ENCODE measurements at places on chromosomes 1 and 21.

GRCh38 chr1:22875841-22876240, 96.8 kb downstream of the LACTBL1 start:
- no peak for DNase-seq

DNA sequence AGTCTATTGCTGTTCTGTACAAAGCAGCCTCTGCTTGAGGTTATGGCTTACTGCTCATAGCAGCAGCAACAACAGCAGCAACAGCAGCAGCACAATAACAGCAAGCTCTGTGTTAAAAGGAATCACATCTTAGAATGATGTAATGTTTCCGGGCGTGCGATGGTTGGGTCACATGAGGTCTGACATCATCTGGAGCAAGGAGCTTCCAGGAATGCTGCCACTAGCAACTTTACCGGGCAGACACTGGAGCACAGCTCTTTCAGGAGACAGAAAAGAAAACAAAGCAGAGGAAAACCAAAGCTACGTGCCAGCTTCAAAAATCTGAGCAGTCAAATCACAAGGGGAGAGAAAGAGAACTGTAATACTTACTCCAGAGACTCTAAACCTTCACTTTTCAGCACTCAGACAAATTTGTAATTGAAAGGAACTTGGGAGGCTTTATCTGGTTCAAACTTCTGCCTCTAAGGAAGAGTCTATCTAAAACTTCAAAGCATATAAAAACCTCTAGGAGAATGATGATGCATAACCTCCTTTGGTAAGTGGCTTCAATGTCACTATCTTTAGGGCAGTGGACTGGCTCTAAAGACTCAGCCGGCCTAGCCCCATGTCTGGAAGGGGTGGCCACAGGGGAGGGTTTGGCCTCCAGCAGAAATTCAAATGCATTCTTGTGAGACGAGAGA, 28.3 kb upstream of the RAB3GAP2 start:
- DNase-seq = no peak

DNA sequence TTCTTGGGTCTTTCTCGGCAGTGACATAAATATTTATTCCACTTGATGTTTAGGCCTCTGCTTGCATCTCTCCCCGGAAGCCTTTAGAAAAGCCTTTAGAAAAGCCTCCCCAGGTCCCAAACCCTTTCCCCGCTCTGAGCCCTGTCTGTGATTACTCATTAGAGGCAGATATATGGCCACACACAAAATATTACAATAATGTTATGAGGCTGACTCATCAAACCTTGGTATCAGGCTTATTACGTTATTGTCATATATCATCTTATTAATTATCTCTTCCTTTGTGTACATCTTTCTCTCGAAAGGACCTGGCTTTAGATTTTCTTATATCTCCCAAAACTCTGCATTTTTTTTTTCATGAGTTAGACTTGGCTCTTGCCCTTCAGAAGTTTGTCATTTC, 69.5 kb downstream of the FGGY start:
- DNase-seq = no peak

DNA sequence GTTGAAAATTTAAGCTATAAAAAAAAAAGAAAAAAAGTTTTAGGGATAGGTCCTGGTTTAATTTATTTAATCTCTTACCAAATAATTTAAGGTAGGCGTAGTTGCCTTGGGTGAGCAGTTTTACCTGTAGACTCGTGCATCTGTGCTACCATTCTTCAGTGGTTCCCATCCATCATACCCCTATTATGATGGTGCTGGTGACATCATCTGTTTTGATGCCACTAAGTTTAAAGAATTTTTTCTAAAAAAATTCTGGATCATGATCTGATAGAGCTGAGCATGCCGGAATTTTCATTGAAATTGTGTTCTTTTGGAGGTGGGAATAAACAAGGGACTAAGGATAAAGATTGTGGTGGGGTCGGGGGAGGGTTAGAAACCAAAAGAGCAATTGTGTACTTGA, 15.7 kb downstream of the LAMC1 start:
- DNase-seq = no peak

- no peak for DNase-seq
Observed at GRCh38 chr1:107220036-107220435, 79.2 kb downstream of the NTNG1 start.

DNA sequence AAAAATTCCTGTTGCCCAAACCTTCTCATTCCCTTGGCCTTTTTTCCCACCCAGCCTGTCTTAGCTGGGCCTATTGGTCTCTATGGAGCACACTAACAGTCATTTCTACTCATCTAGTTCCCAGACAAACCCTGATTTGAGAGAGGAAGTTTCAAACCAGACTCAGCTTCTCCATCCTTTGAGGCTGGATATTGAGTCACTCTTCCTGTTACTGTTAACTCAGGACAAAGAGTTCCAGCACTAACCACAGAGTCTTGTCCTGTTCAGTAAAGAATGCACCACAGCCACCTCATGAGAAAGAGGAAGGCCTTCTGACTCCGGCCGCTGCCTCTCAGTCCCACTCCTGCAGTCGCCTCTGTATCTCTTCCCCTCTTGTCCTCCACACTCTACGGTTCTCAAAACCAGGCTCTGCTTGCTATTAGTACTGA, 137.8 kb downstream of the PTPRC start:
- DNase-seq = no peak

DNA sequence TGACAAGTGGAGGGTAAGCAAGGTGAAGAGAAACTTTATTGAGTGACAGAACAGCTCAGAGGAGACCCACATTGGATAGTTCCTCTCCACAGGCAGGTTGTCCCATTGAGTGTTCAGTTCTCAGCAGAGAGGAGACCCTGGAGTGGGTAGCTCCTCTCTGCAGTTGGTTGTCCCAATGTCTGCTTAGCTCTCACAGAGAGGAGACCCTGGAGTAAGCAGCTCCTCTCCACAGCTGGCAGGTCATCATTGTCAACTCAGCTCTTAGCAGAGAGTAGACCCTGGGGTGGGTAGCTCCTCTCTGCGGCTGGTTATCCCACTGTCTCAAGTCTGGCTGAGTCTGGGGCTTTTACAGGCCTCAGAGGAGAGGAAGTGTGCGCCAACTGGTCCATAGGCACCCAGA, 6.0 kb upstream of the CHD1L start:
- DNase-seq = no peak

- DNase-seq = no peak
Observed at GRCh38 chr1:2378956-2379732, 12.2 kb downstream of the MORN1 start.

DNA sequence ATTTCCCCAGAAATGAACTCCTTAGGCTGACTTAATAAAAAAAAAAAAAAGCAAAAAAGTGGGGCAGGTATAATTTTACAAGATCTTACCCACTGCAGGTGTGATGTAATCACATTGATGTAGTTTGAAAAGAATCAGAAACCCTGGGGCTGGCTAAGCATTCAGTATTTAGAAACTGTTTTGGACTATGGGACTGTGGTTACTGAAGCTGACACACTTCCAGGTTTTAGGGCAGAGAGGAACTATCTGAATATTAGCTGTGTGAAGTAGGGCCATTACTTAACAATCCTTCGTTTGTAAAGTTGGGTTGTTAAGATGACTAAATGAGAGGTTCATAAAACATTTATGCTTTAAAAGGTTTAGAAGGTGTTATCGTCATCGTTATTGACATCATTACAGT, 165.3 kb downstream of the FASLG start:
- DNase-seq = no peak

- no peak for DNase-seq
Observed at GRCh38 chr1:12597792-12598191, 20.2 kb downstream of the DHRS3 start.

GRCh38 chr1:62263814-62264353, 55.4 kb downstream of the KANK4 start:
- DNase-seq = no peak

DNA sequence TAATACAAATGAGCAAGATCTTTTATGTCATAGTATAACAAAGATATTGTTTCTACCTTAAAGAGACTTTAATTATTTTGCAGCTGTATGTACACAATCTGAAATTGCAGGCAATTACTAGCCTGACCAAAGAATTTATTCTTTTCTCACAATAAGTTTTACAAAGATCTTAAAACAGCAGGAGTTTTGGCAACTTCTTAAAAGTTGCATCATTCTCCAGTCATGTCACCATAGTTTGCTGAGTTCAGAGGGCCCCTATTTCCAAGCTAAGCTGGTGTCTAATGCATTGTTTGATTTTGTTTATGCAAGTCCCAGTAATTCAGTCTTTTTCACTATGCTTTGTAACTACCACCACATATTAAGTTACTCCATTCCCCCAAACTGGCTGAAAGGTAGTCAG, 114.8 kb downstream of the DNAH14 start:
- DNase-seq = no peak

DNA sequence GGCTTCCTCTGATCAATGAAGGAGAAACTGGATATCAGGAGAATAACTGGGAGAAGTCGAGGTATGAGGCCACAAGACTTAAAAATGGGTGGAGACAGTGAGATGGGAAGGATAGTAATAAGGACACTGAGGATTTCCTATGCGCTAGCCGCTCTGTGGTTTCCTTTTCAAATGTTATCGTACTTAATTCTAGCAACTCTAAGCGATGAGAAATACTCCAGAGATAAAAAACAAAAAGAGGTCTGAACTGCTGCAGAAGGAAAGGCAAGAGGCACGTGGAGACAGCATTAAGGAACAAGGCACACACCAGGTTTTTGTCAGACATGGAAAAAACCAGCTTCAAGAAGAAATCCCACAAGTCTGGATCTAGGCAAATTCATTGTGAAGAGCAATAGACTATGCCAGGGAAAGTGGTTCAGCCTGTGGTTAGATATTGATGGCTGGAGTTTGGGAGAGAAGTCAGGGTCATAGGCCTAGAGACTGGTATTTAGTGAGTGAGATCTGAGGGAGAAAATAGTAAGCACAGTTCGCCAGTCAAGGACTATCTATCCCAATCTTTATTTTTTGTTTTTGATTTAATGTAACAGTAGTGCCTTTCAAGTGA, 5.3 kb downstream of the CLCA2 start:
- no peak for DNase-seq

Measured in GM13976 (cell line).